ENCODE measurements at places on chromosomes 5 and 9.

- no peak for DNase-seq
Observed at GRCh38 chr9:126439883-126440653, 113.4 kb downstream of the MVB12B start.

GRCh38 chr9:35763803-35764202, 9.7 kb upstream of the MSMP start:
- DNase-seq: no peak

- no peak for DNase-seq
Observed at GRCh38 chr5:96259151-96259772, 173.8 kb downstream of the PCSK1 start.

GRCh38 chr5:125950012-125950615, 473.1 kb upstream of the GRAMD2B start:
- DNase-seq: no peak

DNA sequence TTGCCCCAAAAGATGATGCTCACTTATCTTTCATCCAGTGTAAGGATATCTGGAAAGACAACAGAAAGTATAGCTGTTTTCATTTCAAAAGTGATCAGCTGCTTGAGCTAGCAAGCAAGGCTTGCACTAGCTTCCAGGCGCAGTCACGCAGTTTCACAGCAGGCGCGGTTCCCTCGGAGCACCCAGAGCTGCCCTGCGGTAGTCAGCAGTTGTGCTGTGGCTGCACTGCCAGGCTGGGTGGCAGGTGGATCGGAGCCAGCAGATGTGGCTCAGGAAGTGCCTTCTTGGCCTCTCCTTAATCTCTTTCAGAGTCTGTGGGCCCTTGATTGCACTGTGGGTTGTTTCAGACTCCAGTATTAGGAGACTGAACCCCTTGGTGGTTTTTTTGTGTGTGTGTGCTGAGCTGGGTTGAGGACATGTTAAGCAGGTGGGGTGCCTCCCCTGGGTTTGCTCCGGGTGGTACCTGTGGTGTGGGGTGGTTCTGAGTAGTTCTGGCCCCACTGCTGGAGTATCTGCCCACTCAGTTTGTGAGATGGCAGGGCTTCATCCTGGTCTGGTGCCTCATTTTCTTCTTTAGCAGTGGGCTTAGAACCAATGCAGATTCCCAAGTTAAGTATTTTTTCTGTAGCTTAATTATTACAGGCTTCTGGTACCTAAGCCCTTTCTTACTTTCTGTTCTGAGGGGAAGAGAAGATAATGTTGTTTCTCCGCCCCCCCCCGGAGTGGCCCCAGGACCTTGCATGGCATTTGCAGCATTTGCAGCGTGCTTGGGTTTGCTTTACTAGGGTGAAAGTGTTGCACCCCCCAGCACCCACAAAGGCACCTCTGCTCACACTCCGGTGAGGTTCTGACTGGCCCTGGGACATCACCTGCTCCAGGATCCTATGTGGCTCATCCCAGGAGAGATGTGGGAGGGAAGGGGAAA, 16.4 kb downstream of the TENT4A start:
- no peak for DNase-seq

GRCh38 chr9:128034821-128035652, 32.1 kb downstream of the NAIF1 start:
- no peak for DNase-seq

- DNase-seq: no peak
Observed at GRCh38 chr9:136029556-136029955, 65.5 kb downstream of the NACC2 start.

DNA sequence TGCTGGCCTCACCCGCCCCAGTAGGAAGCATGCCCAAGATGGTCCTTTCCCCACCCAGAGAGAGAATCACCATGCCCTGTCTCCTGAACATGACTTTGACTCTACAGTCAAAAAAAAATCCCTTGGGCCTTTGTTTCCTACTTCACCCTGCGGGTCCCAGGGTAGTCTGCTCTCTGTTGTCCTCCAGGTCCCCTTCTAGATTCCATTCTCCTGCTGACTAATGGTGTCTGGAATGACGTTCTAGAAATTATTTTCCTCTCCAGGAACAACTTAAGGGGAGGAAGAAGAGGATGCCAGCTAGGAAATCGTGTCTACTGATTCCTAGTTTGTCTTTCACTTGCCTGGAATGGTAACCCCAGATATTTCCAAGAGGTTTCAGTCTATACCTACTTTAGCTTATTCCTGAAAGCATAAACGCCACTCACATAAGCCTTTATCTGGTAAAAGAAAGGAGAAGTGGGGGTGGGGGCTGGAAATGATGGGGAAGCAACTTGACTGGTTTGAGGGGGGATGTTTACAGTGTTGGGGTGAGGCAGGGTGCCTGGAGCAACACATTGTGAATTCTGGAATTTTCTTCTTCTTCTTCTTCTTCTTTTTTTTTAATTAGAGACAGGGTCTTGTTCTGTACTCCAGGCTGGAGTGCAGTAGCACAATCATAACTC, 93.9 kb downstream of the SNX18 start:
- no peak for DNase-seq

DNA sequence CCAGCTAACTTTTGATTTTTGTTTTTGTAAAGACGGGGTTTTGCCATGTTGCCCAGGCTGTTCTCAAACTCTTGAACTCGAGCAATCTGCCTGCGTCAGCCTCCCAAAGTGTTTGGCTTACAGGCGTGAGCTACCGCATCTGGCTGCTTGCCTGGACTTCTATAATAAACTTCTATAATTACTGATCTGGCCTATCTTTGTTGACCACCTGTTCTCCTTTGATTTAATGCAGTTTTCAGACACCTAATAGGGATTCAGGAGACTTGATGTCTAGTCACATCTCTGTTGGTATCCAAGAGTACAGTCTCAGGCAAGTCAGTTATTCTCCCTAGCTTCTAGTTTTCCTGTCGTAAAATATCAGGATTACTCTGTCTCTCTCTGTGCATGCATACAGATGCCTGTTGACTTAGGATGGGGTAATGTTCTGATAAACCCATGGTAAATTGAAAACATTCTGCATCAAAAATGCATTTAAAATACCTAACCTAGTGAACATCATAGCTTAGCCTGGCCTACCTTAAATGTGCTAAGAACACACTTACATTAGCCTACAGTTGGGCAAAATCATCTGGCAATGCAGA, 51.5 kb upstream of the NR3C1 start:
- DNase-seq: no peak

DNA sequence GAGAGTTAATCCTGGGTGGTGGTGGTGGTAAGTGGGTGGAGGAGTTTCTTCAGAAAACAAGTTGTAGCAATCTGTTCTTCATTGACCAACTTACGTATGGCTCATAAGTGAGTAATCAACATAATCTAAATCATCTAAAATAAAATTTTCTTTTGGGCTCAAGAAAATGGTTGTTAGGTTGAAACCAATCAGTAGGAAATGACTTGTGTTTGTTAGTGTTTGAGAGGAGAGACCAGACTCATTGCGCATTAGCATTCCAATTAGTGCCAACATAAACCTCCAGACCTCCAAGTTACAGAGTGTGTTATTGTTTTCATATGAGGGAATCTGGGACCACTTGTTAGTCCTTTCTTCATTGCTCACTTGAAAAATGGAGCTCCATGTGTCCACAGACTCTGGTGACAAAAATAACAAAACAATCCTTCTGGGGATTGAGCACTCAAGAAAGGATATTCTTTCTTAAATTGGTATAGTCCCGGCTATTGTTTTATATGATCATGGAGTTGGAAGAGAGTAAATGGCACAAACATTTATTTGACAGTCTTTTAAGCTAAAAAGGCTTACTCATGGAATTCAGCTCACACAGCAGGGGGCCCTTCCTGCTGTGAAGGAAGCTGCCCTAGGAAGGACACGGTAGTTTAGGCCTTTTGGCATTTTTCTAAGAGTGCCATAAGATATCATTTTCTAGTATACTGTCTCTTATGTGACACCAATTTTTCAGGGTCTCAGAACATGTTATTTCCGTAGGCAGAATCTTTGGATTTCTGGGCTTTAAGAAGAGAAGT, 441.1 kb downstream of the EBF1 start:
- DNase-seq: no peak

DNA sequence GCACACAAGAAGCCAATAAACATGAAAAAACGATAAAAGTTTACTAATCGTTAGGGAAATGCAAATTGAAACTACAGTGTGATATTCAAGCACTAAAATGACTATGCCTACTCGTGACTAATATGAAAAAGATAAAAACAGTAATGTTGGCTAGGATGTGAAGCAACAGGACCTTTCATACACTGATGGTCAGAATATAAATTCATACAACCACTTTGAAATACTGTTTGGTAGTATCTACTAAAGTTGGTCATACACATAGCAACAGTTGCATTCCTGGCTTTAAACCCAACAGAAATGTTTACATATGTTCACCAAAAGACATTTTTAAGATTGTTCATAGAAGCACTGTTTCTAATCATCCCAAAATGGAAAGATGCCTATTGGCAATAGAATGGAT, 24.3 kb downstream of the FBXO38 start:
- DNase-seq: no peak

- DNase-seq: no peak
Observed at GRCh38 chr9:69599232-69599971, 72.8 kb downstream of the APBA1 start.

- no peak for DNase-seq
Observed at GRCh38 chr9:115522912-115523311, 405.0 kb upstream of the TNC start.

DNA sequence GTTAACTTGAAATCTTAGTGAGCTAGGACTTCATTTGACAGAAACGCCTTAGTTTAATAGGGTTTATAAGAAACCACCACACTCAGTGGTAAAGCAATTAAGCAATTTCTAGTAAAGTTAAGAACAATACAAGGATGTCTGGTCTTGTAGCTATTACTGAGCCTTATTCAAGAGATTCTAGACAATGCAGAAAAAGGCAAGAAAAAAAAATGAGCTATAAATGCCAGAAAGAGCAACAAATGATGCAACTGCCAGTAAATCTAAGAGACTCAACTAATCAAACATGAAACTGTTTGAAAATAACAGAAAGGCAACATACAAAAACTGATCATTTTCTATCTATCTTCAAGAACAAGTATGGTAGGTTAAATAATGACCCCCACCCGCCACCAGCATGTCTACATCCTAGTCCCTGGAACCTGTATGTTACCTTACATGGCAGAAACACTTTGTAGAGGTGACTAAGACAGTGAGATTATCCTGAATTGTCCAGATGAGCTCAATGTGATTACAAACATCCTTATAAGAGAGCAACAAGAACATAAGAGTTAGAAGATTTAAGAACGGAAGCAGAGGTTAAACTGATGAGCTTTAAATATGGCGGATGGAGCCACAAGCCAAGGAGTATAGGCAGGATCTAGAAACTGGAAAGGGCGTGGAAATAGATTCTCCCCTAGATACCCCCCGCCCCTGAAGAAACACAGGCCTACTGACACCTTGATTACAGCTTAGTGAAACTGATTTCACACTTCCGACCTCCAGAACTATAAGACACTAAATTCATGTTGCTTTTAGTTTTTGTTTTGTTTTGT, 93.0 kb downstream of the SUSD1 start:
- DNase-seq: no peak

DNA sequence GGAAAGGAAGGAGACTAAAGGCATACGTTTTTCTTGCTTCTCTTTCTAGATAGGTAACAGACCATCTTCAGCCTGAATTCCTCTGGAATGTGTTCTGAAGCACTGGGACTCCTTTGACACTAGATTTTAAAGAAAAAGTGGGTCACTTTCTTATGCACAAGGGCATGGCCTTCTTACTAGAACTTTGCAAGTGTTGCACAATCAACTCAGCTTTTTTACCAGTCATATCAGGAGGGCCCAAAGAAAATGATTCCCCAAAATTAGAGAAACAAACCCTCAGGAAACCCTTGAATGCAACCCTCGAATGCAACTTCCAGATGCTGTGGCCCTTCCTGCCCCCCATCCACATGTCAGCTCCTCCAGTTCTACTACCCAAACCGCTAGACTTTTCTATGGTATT, 93.9 kb downstream of the YTHDC2 start:
- no peak for DNase-seq

- no peak for DNase-seq
Observed at GRCh38 chr5:71922584-71923106, 184.6 kb upstream of the MAP1B start.

DNA sequence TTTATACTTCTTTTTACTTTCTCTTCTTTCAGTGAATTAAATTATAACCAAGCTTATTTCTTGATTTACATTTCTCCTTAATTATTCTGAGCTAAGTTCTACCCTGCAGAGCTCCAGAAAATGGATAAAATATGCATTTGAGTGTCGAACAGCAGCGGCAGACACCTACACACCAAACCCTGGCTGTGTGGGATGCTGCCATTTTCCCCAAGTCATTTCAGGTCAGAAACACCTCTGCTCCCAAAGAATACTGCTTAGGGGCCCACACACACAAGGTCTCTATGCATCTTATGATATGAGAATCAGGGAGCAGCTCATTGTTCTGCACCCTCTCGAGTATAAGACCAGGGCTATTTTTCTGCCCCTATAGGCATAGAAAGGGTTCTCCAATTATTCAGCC, 122.3 kb downstream of the CMYA5 start:
- DNase-seq: no peak

DNA sequence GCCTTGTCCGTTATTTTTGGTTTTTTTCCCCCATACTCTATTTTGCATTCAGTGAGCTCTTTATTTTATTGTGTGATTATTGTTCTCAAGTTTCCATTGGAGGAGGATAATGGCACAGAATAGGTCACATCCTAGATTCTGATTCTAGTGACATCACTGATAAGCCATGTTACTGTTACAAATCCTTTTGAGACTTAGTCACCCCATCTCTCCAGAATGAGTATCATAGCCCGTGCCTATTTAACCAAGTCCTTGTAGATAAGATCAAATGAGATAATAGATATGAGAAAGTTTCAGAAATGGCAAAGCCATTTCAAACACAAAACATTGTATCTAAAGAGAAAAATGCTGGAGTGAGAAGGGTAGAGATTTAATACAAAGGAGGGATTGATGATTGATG, 242.6 kb downstream of the RAB3C start:
- DNase-seq: no peak

DNA sequence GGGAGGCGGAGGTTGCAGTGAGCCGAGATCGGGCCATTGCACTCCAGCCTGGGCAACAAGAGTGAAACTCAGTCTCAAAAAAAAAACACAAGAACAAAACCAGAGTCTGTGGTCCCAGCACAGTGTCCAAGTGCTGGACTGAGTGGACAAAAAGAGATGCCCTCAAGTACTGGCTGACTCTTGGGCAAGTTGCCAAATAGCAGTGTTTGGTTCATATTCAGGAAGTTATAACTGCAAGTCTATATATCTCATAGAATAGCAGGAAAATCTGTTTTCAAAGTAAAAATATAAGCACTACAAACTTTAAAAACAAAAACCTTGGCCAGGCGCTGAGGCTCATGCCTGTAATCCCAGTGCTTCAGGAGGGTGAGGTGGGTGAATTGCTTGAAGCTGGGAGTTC, 7.3 kb downstream of the HABP4 start:
- no peak for DNase-seq

- DNase-seq: no peak
Observed at GRCh38 chr5:177432143-177432838, 5.8 kb downstream of the GRK6 start.

- no peak for DNase-seq
Observed at GRCh38 chr9:130017076-130017475, 25.9 kb downstream of the FNBP1 start.

DNA sequence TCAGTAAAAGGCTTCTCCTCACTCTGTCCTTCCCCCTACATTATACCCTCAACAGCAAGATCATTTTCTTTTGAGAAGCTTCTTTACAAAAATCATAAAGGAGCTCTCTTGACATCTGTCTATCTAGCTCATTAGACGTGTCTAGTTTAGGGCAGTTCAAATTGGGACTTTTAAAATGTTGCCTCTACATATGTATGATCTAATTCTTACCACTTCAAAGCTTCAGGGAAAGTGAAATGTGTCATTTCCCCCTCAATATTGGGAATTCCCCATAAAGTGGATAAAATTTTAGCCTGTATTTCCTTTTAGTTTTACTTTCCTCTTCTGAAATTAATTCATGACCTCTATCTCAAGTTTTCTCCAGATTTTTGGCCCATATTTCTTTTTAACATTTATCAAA, 323.7 kb downstream of the ARRDC3 start:
- DNase-seq: no peak

All from stimulated activated CD8-positive, alpha-beta memory T cell treated with anti-CD3 and anti-CD28 coated beads, Interleukin-7, amount 100 ng/mL, for 24 hours (primary cell).